Activated CD4-positive, alpha-beta T cell treated with anti-CD3 and anti-CD28 coated beads for 36 hours (primary cell): ENCODE measurements at places on chromosomes 12 and 14. TPM values are rescaled to one million over a fixed set of nuclear protein-coding genes. Genes with fewer than 3 reads are reported as not detected.

TAS2R31 gene
- 0.44 TPM for total RNA-seq

RTN1 gene
- total RNA-seq: not detected

- H3K4me1 ChIP-seq: no peaks in the 10 kb centered on the region
- no peak overlapping the region for H3K4me3 ChIP-seq
- no peak overlapping the region for H3K27ac ChIP-seq
- H3K27me3 ChIP-seq: no peaks in the 10 kb centered on the region
Observed at GRCh38 chr14:53528185-53528671, 375.1 kb upstream of the DDHD1 start.

- no peaks in the 10 kb centered on the region for H3K4me1 ChIP-seq
- no peak overlapping the region for H3K4me3 ChIP-seq
- H3K36me3 ChIP-seq: no peaks in the 10 kb centered on the region
- H3K27ac ChIP-seq: no peak overlapping the region
- H3K27me3 ChIP-seq: no peaks in the 10 kb centered on the region
- DNase-seq: no peak
Observed at GRCh38 chr14:29716150-29716549, 211.5 kb downstream of the PRKD1 start.

GRCh38 chr12:109729371-109729781 lies 15.8 kb downstream of the FAM222A start:
- H3K4me3 ChIP-seq: no peak overlapping the region
- H3K27me3 ChIP-seq: peaks cover 10% of the 10 kb centered on the region
- DNase-seq: no peak

DBX2 gene
- not detected for total RNA-seq

DNA sequence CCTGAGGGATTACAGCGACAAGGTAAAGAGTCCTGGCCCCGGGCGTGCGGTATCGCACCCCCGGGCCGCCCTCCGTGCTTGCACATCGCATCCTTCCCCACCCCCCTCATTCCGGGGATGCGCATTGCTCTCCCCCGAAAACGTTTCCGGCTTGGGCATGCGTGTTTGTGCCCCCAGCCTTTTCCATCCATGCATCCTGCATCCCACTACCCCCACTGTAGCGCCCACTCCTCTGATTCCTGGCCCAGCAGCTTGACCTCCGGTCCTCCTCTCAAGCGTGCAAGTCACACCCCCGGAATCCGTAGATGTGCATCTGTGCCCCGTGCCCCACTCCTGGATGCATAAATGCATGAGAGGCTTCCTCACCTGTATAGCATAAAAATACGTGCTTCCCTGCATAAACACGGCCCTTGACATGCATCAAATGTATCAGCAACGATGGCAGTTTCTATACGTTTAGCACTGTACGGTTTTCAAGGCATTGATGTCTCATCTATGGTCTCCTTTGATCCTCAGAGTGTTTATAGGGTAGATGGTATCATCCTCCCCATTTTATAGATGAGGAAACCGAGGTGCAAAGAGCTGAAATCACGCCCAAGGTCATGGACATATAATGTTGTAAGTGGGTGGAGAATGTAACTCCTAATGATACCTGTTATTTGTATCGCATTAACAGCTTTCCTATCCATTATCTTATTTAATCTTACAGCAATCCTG lies 484 bp downstream of the RIC8B start:
- H3K27me3 ChIP-seq: no peaks in the 10 kb centered on the region
- peak overlapping the region; percentile 95 for H3K4me3 ChIP-seq
- peak overlapping the region; percentile 98 for H3K27ac ChIP-seq

GRCh38 chr14:38971258-38971921 lies 131.6 kb downstream of the SEC23A start:
- no peak overlapping the region for H3K27ac ChIP-seq
- DNase-seq: no peak
- no peak overlapping the region for H3K4me3 ChIP-seq
- no peaks in the 10 kb centered on the region for H3K4me1 ChIP-seq

DNA sequence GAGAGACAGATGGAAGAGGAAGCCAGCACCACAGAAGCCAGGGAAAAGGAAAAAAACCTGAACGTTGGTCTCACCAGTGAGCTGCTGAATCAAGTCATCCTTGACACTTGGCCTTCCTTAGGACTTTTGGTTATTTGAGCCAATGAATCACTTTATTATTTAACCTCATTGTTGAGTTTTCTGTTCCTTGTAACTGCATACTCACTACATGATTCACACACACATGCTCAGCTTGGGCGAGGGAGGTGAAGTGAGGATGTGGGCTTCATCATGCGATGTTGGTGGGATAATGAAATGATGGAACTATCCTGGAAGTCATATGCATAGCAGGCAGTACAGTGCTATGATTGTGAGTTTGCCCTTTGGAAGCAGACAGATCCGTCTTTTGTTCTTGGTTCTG lies 40.6 kb upstream of the RPH3A start:
- H3K4me3 ChIP-seq: no peak overlapping the region
- no peak overlapping the region for H3K27ac ChIP-seq
- no peak for DNase-seq
- H3K36me3 ChIP-seq: peaks cover 3% of the 10 kb centered on the region
- peaks cover 9% of the 10 kb centered on the region for H3K4me1 ChIP-seq
- H3K27me3 ChIP-seq: peaks cover 24% of the 10 kb centered on the region

ARHGAP9 gene
- 101 TPM for total RNA-seq

GPR135 gene
- 0.98 TPM for total RNA-seq

DNA sequence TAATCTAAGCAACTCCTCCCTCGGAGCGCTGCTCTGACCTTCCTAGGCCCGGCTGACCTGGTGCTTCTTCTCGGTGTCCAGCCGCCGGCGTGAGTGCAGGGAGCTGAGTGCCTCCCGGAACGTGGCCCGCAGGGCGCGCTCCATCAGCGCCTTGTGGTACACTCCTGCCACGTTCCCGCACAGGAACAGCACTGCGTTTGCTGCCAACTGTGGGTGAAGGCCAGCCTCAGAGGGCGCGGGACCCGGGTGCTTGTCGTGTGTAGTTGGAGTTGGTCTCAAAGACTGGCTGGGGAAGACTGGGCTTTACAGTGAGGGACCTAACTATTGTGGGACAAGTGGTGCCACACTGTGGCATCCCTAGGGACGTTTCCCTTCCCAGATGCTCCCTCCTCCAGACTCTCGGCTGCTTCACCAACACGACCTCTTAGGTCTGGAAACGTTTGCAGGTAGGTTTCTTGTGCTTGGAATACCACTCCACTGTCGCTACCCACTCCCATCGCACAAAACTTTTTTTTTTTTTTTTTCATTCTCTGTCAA lies 3.1 kb downstream of the ADCY4 start:
- H3K27me3 ChIP-seq: peaks cover 24% of the 10 kb centered on the region
- peaks cover 29% of the 10 kb centered on the region for H3K4me1 ChIP-seq
- H3K27ac ChIP-seq: peak overlapping the region; percentile 29
- H3K36me3 ChIP-seq: peaks cover 8% of the 10 kb centered on the region
- peak; percentile 33 for DNase-seq
- H3K4me3 ChIP-seq: peak overlapping the region; percentile 53

MYH6 gene
- 0.16 TPM for total RNA-seq

- no peak overlapping the region for H3K4me3 ChIP-seq
- DNase-seq: no peak
- H3K27me3 ChIP-seq: no peaks in the 10 kb centered on the region
- no peak overlapping the region for H3K27ac ChIP-seq
- no peaks in the 10 kb centered on the region for H3K36me3 ChIP-seq
Observed at GRCh38 chr12:101051901-101052550, 158.0 kb downstream of the SLC5A8 start.

GRCh38 chr14:65070471-65070976 lies 31.8 kb downstream of the MAX start:
- peaks cover 34% of the 10 kb centered on the region for H3K36me3 ChIP-seq
- DNase-seq: no peak
- H3K27me3 ChIP-seq: no peaks in the 10 kb centered on the region
- peaks cover 11% of the 10 kb centered on the region for H3K4me1 ChIP-seq
- H3K27ac ChIP-seq: no peak overlapping the region
- H3K4me3 ChIP-seq: no peak overlapping the region

DNA sequence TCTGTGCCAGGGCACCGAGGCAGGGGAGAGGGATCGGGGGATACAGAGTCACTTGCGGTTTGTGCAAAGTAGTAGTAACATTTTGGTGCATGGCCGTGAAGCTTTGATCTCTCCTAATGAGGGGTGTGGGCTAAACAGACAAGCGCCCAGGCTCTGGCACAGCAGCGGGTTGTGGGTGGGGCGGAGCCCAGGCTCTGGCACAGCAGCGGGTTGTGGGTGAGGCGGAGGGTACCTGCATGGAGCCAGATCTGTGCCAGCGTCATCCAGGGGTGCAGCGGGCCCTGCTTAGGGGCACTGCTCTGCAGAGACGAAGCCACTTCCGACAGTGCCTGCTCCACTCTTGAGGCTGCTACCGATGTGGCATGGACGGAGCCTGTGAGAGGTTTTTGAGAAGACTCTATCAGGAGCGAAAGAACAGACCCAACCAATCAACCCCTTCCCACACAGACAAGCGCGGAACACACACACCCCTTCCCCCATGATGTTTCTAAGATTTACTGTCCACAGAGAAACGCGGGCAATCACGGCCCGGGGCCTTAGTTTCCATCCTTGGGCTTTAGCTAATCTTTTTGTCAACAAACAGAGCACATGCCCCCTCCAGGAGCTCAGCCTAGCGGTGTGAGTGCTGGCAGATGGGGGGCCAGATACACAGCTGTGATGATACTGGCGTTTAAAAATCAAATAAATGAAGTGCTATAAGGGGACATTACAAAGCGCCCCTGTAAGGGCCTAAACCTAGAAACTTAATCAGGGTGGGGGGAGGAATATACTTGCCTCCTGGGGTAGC lies 196.6 kb downstream of the CALM1 start:
- no peak overlapping the region for H3K4me3 ChIP-seq
- H3K27ac ChIP-seq: no peak overlapping the region
- no peaks in the 10 kb centered on the region for H3K36me3 ChIP-seq
- H3K4me1 ChIP-seq: no peaks in the 10 kb centered on the region

CLEC9A gene
- total RNA-seq: not detected

FAM186B gene
- 0.05 TPM for total RNA-seq

GRCh38 chr12:78645956-78646355 lies 218.6 kb upstream of the SYT1 start:
- H3K36me3 ChIP-seq: no peaks in the 10 kb centered on the region
- H3K4me1 ChIP-seq: no peaks in the 10 kb centered on the region
- H3K27ac ChIP-seq: no peak overlapping the region
- DNase-seq: no peak

DNA sequence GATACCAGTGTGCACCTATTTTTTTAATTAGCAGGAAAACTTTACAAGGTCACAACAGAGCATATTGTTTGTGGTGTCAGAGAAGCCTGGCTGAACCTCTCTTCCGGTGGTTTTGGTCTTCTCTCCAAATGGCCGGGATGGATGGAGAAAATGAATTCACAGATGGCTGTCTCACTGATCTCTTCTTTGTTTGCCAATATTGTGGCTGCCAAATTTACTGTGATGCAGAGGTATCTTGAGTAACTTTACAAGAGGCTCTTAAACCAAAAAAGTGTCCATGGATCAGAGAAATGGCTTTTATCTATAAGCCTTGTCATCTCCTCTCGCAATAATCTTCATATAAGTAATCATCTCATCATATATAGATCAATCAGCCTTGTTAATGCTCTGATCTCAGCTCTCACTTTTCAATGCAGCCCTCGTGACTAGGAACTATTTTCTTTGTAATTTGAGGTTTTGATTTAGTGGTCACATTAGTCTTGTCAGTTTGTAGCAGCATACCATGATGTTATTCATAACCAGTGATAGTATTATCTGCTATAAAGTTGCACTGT lies 308.1 kb downstream of the EGLN3 start:
- H3K36me3 ChIP-seq: no peaks in the 10 kb centered on the region
- H3K27ac ChIP-seq: no peak overlapping the region
- no peak for DNase-seq
- H3K4me3 ChIP-seq: no peak overlapping the region
- H3K27me3 ChIP-seq: peaks cover 2% of the 10 kb centered on the region
- H3K4me1 ChIP-seq: no peaks in the 10 kb centered on the region
